ENCODE measurements at places on chromosomes 1 and 21. TPM values are rescaled to one million over a fixed set of nuclear protein-coding genes. Genes with fewer than 3 reads are reported as not detected.

The NEGR1 gene
- not detected for total RNA-seq

The CD1E gene
- not detected for total RNA-seq

The OR2T29 gene
- total RNA-seq = not detected

The INAVA gene
- 37.0 TPM for total RNA-seq

The CHRM3 gene
- 0.06 TPM for total RNA-seq

The WDR64 gene
- not detected for total RNA-seq

The OR6K3 gene
- not detected for total RNA-seq

The S1PR1 gene
- not detected for total RNA-seq

The NCSTN gene
- 43.9 TPM for total RNA-seq

The C1orf115 gene
- total RNA-seq = 5.8 TPM

The KIF17 gene
- total RNA-seq = 1.2 TPM

The TRMT1L gene
- 12.8 TPM for total RNA-seq

The SPRR1A gene
- total RNA-seq = not detected

The KRTAP21-3 gene
- not detected for total RNA-seq

The C1orf94 gene
- total RNA-seq = not detected

The HAO2 gene
- total RNA-seq = not detected

The RGS4 gene
- 0.08 TPM for total RNA-seq

The TAS1R1 gene
- total RNA-seq = not detected

The RPTN gene
- not detected for total RNA-seq

The AUNIP gene
- 5.8 TPM for total RNA-seq

The CD247 gene
- 0.15 TPM for total RNA-seq

The FCRL5 gene
- not detected for total RNA-seq

Data from A549 treated with RU486 at 1 μM for 4 hours (cell line).